Chondrocyte (in vitro differentiated cells): ENCODE measurements at places on chromosomes 4 and X. TPM values are rescaled to one million over a fixed set of nuclear protein-coding genes. Genes with fewer than 3 reads are reported as not detected.
A peak's percentile ranks its signal among the peaks of the same experiment; 100 is the strongest.

GRCh38 chrX:23871905-23872546, 35.7 kb downstream of the APOO start:
- DNase-seq: no peak
- no peaks in the 10 kb centered on the region for H3K27me3 ChIP-seq
- no peak overlapping the region for H3K4me3 ChIP-seq

DNA sequence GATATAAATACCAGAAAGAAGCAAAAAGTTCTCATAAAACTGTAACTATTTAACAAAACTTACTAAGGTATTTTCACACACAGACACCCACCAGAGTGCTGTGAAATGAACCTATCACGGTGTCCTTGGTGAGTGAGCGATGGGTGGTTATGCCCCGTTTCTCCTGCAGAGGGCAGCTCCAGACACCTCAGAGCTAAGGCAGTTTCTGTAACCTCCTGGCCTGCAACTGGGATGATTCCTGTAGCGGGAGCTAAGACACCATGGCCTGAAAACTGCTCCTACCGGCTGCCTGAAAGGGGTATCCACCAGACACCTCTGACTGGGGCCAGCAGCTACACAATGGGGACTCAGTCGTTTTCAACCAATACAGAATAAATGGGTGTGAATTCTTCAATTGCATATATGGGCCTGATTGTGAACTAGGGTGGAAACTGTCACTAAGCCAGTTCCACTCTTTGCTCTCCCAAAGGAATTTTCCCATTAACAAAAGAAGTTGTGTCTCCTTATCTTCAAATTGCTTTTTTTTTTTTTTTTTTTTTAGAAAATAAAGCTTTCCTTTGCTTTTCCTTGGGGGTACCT, 2375.8 kb upstream of the TENM3 start:
- no peaks in the 10 kb centered on the region for H3K36me3 ChIP-seq
- peaks cover 17% of the 10 kb centered on the region for H3K27me3 ChIP-seq
- no peak overlapping the region for H3K4me3 ChIP-seq
- H3K4me1 ChIP-seq: no peaks in the 10 kb centered on the region
- no peak overlapping the region for H3K27ac ChIP-seq
- no peak for DNase-seq

GRCh38 chr4:21191317-21191716, 491.1 kb downstream of the PACRGL start:
- H3K36me3 ChIP-seq: no peaks in the 10 kb centered on the region
- H3K4me1 ChIP-seq: no peaks in the 10 kb centered on the region
- H3K27me3 ChIP-seq: no peaks in the 10 kb centered on the region
- no peak for DNase-seq
- no peak overlapping the region for H3K4me3 ChIP-seq

DNA sequence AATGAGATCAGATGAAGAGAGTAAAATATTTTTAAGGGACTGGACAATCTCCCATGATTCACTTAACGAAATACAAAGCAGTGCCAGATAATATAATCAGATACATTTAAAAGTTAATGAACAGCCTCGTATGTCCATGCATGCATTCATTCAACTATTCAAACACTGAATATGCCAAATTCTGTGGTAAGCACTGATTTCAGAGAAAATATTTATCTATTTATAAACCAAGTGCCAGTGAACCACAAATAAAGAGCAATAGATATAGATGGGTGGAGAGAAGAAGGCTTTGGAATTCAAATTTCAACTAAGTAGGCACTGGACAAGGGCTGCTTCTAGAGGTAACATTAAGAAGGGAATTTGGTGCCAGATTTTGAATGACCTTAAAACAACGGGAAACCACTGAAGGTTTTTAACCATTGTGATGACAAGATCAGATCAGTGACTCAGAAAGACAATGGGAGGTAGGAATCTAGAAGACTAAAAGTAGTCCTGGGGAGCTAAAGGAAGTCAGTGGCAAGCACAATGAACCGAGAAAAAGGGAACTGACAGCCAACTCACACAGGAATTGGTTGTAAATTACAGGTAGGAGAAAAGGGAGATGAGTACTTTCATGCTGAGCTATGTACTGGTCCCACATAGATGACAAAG, 14.2 kb downstream of the ELOVL6 start:
- H3K27me3 ChIP-seq: no peaks in the 10 kb centered on the region
- DNase-seq: no peak
- peaks cover 5% of the 10 kb centered on the region for H3K4me1 ChIP-seq

GRCh38 chrX:55451141-55451540, 786 bp upstream of the MAGEH1 start:
- DNase-seq: no peak
- H3K36me3 ChIP-seq: no peaks in the 10 kb centered on the region
- no peak overlapping the region for H3K27ac ChIP-seq
- H3K4me1 ChIP-seq: peaks cover 3% of the 10 kb centered on the region

DNA sequence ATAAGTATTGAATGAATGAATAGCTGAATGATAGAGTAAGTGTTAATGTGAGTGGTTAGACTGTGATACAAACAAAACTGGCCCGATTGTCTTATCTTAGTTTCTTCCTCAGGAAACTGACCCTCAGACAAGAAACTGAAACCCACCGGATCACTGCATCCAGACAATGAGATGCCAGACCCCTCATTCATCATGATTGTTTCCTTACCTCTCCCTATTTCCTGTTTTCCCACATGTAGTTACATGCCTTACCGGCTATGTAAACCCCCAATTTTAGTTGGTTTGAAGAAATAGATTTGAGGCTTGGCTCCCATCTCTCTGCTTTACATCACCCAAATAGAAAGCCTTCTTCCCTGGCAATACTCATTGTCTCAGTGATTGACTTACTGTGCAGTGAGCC, 218.9 kb upstream of the PPP1R2C start:
- DNase-seq: no peak
- no peaks in the 10 kb centered on the region for H3K4me1 ChIP-seq
- no peak overlapping the region for H3K27ac ChIP-seq

DNA sequence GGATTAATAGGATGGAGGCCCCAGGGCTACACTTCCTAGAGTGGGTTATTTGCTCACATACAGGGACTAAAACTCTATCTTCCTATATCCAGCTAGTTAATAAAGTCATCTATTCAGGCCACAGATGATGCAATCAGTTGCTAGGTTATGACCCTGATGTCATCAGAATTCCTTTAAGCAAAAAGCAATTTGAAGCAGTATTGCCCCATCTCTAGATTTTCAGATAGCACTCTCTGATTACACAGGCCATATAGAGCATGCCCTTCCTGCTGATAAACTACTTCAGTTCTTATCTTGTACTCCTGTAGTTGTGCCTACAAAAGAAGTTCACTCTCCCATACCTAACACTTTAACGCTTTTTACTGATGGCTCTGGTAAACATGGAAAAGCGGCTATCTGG, 84.8 kb downstream of the TMEM144 start:
- no peak overlapping the region for H3K4me3 ChIP-seq
- no peaks in the 10 kb centered on the region for H3K27me3 ChIP-seq
- no peak for DNase-seq
- no peak overlapping the region for H3K27ac ChIP-seq
- H3K4me1 ChIP-seq: no peaks in the 10 kb centered on the region

DNA sequence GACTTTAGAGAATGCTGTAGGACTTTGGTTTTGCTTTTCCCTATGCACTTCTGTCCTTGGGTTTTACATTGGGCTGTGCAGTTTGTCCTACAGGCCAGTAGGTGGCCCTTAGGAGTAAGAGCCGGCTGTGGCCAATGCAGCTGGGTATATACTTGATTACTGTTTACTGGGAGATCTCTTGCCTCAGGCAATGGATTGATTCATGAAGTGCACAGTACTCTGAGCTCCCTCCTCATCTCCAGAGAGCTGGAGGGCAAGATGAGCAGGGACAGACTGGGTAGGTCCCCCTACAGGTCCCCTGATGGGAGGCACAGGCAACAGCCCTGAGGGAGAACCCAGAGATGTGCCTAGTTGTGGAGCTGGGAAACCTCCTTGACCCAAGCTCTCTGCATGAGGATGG, 103.8 kb upstream of the QRFPR start:
- no peak overlapping the region for H3K4me3 ChIP-seq
- peaks cover 3% of the 10 kb centered on the region for H3K27me3 ChIP-seq
- no peaks in the 10 kb centered on the region for H3K4me1 ChIP-seq
- H3K36me3 ChIP-seq: no peaks in the 10 kb centered on the region

DNA sequence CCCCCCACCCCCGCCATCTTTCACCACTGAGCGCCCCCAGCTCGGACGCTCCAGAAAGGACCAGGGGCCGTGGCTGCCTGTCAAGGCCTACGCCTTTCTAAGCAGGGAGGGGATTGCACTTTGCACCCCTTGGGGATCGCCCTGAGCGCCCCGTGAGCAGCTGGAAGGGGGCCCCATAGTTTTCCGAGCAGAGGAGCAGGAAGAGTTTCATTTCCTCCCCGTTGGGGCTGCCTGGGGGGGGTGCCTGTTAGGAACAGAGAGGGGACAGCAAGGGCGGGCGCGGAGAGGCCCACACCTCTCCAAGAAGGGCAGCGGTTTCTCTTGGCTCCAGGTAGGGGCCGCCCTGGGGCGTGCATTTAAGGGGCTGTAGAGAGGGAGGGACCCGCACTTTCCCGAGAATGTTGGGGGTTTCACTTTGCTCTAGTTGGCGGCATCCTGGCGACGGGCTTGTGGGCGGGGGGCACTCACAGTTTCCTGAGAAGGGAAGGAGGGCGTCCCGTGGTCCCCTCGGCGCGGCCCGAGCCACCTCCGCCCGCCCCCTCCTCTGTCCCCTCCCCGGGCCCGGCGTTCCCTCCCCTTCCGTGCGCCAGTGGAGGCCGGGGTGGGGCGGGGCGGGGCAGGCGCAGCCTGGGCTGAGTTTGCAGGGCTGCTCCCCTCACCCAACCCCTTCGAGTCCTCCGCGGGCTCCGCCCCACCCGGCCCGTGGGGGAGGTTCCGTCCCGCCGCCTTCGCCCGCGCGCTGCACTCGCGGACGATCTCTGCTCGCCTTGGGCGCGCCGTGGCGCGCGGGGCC, 82.3 kb upstream of the CD99 start:
- H3K4me3 ChIP-seq: peak overlapping the region; percentile 87
- H3K4me1 ChIP-seq: peaks cover 17% of the 10 kb centered on the region
- peaks cover 3% of the 10 kb centered on the region for H3K36me3 ChIP-seq
- no peaks in the 10 kb centered on the region for H3K27me3 ChIP-seq
- peak overlapping the region; percentile 27 for H3K27ac ChIP-seq

- peaks cover 2% of the 10 kb centered on the region for H3K36me3 ChIP-seq
- H3K4me3 ChIP-seq: no peak overlapping the region
- no peak for DNase-seq
- H3K27me3 ChIP-seq: no peaks in the 10 kb centered on the region
- H3K4me1 ChIP-seq: peaks cover 41% of the 10 kb centered on the region
- H3K27ac ChIP-seq: peak overlapping the region; percentile 95
Observed at GRCh38 chr4:186845137-186845842, 121.6 kb upstream of the FAT1 start.

DNA sequence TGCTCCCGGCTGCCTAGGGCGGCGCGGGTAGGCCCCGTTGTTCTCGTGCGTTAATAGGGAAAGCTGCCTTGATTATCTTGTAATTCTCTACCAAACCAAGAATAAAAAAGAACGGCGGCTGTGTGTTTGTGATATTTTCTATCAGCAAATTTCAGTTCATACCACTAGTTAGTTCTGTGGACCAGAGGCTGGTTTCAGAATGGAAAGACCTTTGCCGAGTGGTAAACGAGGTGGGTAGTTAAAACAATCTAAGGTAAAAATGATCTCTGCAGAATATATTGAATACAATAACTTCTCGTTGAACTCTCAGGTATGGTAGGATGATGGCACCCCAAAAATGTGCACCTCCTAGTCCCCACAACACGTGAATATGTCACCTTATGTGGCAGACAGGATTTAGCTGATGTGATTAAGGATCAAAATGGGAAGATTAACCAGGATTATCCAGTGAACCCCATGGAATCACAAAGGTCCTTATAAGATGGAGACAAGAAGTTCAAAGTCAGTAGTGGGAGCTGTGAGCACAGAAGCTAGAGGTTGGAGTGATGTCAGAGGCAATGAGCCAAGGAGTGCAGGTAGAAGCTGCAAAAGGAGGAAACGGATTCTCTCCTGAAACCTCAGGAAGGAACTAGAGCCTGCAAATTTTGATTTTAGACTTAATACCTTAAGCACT, 574 bp upstream of the CFAP97 start:
- H3K27me3 ChIP-seq: no peaks in the 10 kb centered on the region
- H3K4me3 ChIP-seq: peak overlapping the region; percentile 69
- H3K4me1 ChIP-seq: peaks cover 58% of the 10 kb centered on the region
- H3K27ac ChIP-seq: peak overlapping the region; percentile 52

- no peak for DNase-seq
- H3K27me3 ChIP-seq: no peaks in the 10 kb centered on the region
- no peaks in the 10 kb centered on the region for H3K36me3 ChIP-seq
- peaks cover 61% of the 10 kb centered on the region for H3K4me1 ChIP-seq
Observed at GRCh38 chrX:154727871-154728270, 23.0 kb downstream of the GAB3 start.

- H3K36me3 ChIP-seq: peaks cover 10% of the 10 kb centered on the region
- no peaks in the 10 kb centered on the region for H3K27me3 ChIP-seq
- H3K27ac ChIP-seq: peak overlapping the region; percentile 9
- H3K4me3 ChIP-seq: no peak overlapping the region
- DNase-seq: no peak
Observed at GRCh38 chr4:148056879-148057278, 325.0 kb downstream of the ARHGAP10 start.

DNA sequence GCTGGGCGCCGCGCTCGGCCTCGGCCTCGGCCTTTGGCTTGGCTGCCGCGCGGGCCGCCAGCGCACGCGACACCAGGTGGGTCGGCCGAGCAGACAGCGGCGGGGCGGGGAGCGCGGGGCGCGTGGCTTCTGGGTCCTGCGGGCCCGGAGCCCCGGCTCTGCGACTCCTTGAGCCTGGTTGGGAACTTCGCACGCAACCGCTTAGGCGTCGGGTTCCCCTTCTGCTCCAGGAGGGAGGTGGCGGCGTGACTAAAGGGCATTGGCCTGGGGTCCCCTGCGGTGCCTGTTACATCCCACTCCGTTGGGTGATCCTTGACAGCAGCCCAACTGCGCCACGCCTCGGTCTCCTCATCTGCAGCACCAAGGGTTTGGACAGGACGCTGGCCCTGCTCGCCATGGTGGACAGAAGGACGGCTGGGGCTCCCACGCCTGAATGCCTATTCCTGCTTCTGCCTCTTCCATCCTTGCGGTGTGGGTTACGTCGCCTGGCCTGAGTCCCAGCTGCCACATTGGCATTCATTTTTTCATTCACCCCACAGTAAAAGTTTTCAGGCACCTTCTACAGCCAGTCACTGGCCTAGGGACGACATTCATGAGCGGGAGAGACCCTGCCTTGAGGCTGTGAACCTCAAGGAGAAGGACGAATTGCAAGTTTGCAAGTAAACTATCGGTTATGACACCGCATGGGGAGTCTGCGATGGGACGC, 631 bp downstream of the EVC start:
- DNase-seq: no peak
- peak overlapping the region; percentile 92 for H3K27ac ChIP-seq
- peak overlapping the region; percentile 80 for H3K4me3 ChIP-seq
- peaks cover 63% of the 10 kb centered on the region for H3K4me1 ChIP-seq
- peaks cover 9% of the 10 kb centered on the region for H3K36me3 ChIP-seq

- no peak for DNase-seq
- peaks cover 4% of the 10 kb centered on the region for H3K4me1 ChIP-seq
- peaks cover 1% of the 10 kb centered on the region for H3K36me3 ChIP-seq
- peaks cover 6% of the 10 kb centered on the region for H3K27me3 ChIP-seq
- H3K27ac ChIP-seq: no peak overlapping the region
- no peak overlapping the region for H3K4me3 ChIP-seq
Observed at GRCh38 chr4:41658163-41658562, 90.4 kb downstream of the PHOX2B start.

- H3K27ac ChIP-seq: peak overlapping the region; percentile 87
- H3K36me3 ChIP-seq: peaks cover 3% of the 10 kb centered on the region
- H3K4me1 ChIP-seq: peaks cover 31% of the 10 kb centered on the region
- no peak overlapping the region for H3K4me3 ChIP-seq
- no peaks in the 10 kb centered on the region for H3K27me3 ChIP-seq
- DNase-seq: no peak
Observed at GRCh38 chr4:128371876-128372275, 84.3 kb upstream of the PGRMC2 start.

The MSMO1 gene
- 82.8 to 83.3 TPM (median 83.3 TPM) in 3 replicates for total RNA-seq

The GLRA3 gene
- not detected in 3 replicates for total RNA-seq

The GAB3 gene
- total RNA-seq: 2.0 to 2.4 TPM (median 2.2 TPM) in 3 replicates

The RPS6KA3 gene
- 18.4 to 19.5 TPM (median 18.8 TPM) in 3 replicates for total RNA-seq

The C4orf36 gene
- 0.60 TPM in 1 of 3 replicates, not detected in the others for total RNA-seq

The CLDN34 gene
- total RNA-seq: not detected in 3 replicates

The TLR10 gene
- total RNA-seq: not detected in 3 replicates
